ENCODE measurements at places on chromosomes 4 and X. TPM values are rescaled to one million over a fixed set of nuclear protein-coding genes. Genes with fewer than 3 reads are reported as not detected.

ZAR1 gene
- not detected for total RNA-seq

PPEF2 gene
- not detected for total RNA-seq

RNF150 gene
- 0.30 TPM for total RNA-seq

CLRN2 gene
- total RNA-seq: not detected

GLRA3 gene
- total RNA-seq: not detected

S100P gene
- not detected for total RNA-seq

MAP3K15 gene
- not detected for total RNA-seq

CCDC110 gene
- total RNA-seq: 0.59 TPM

GABRQ gene
- total RNA-seq: not detected

SPATA18 gene
- 24.5 TPM for total RNA-seq

UGT2B11 gene
- total RNA-seq: not detected

DUSP21 gene
- total RNA-seq: not detected

EBP gene
- total RNA-seq: 45.9 TPM

PTPN13 gene
- 35.5 TPM for total RNA-seq

CSN2 gene
- total RNA-seq: not detected

NXT2 gene
- total RNA-seq: 7.6 TPM

AREG gene
- total RNA-seq: 0.47 TPM

LONRF3 gene
- 0.47 TPM for total RNA-seq

NRK gene
- 0.15 TPM for total RNA-seq

PF4V1 gene
- total RNA-seq: 10.6 TPM

GLOD5 gene
- total RNA-seq: not detected

DIPK2B gene
- not detected for total RNA-seq

TMPRSS11B gene
- not detected for total RNA-seq

DDX53 gene
- not detected for total RNA-seq

EPGN gene
- not detected for total RNA-seq

SATL1 gene
- total RNA-seq: not detected

RPS6KA6 gene
- 1.2 TPM for total RNA-seq

PGAM4 gene
- not detected for total RNA-seq

MAGEA3 gene
- 0.15 TPM for total RNA-seq

IL1RAPL1 gene
- total RNA-seq: under 0.01 TPM

UGT2B17 gene
- total RNA-seq: not detected

RS1 gene
- not detected for total RNA-seq

TBC1D1 gene
- 84.0 TPM for total RNA-seq

PPP1R2C gene
- not detected for total RNA-seq
